GM19239 (cell line): ENCODE measurements at places on chromosomes 4 and X.

DNA sequence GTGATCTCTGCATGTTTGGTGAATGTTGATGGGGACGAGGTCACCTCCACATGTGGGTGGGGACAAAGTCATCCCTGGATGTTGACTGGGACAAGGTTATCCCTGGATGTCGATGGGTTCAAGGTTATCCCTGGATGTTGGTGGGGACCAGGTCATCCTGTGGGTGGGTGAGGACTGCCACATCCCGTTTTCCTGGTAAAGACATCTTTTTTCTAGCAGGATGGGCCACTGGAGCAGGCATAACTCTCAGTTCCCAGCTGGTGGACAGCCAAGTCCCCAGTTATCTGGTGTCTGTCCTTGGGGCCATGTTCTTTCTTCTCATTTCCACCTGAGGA is 28.3 kb upstream of the PLCXD1 start:
- no peak for DNase-seq

DNA sequence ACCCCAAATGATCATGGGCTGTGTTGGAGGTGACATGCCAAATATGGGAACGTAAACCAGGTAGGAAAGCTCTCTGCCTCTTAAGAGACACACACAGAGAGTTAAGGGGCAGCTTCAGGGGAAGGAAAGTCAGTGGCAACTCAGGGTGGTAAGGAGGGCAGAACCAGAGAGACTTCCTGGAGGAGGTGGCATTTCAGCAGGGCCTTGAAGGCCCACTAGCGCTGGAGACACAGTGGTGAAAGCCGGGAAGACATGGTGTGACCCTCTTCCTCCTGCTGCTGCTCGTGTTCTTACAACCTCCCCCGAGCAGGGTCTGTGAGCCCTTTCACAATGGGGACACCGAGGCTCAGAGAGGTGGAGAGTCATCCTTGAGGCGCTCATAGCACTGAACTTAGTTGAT is 68.2 kb downstream of the SORCS2 start:
- DNase-seq: no peak

- no peak for DNase-seq
Measured at GRCh38 chr4:77471821-77472495, 133.7 kb upstream of the CXCL13 start.

- no peak for DNase-seq
Measured at GRCh38 chr4:3684546-3684945, 81.6 kb upstream of the ADRA2C start.

GRCh38 chr4:8097721-8098345 is 60.8 kb downstream of the ABLIM2 start:
- no peak for DNase-seq

- no peak for DNase-seq
Measured at GRCh38 chr4:87680271-87680670, 30.2 kb downstream of the DMP1 start.

- DNase-seq: no peak
Measured at GRCh38 chr4:77445823-77446222, 159.8 kb upstream of the CXCL13 start.

DNA sequence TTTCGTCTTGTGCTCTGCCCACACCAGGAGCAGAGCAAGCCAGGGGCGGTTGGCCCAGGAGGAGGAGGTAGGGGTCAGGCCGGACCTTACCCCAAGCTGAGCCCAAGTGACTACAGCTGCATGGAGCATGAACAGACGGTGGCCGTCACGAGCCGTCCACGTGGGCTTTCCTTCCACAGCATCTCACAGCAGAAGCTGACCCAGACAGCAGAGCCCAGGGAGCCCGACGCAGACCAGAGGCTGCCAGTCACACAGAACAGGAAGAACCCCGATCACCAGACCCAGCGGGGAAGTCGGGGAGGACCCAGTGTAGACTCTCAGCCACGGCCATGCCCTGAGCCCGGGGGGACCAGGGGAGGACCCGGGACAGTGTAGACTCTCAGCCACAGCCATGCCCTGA is 58.0 kb downstream of the FAM53A start:
- DNase-seq: no peak

DNA sequence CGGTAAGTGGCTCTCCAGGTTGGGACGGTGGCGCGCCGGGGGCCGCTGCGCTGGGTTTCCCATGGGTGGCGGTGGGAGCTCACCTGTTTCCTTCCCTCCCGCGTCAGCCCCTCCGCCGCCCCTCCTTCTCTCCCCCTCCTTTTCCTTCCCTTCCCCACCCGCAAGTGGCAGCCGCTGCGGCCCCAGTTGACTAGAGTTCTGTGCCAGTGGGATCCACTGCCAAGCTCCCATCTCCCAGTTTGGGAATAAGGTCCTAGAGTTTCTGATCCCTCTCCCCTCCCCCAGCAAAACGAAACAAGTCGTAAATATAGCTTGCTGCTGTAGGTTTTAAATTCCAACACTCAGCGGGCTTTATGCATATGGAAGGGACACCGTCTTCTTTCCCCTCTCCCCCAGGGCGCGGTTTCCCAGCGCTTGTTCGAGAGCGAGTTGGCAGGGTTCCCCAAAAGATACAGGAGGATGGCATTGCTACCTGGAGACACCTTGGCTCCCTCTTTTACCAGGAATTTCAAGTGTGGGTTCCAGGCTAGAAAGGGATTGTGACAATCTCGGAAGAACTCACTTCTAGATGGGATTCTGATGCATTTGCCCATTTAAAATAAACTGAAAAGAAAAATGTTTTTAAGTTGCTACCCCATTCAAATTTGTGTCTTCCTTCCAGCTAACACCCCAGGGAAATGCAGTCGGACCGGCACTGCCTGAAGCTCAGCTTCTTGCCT is 1.2 kb downstream of the TLL1 start:
- no peak for DNase-seq

- no peak for DNase-seq
Measured at GRCh38 chr4:108674356-108674977, 24.1 kb downstream of the OSTC start.

GRCh38 chr4:79390890-79391289 is 17.1 kb downstream of the GK2 start:
- no peak for DNase-seq

- no peak for DNase-seq
Measured at GRCh38 chrX:29071525-29072320, 484.5 kb downstream of the IL1RAPL1 start.

- DNase-seq: no peak
Measured at GRCh38 chr4:72779241-72779640, 210.2 kb upstream of the ADAMTS3 start.

- DNase-seq: no peak
Measured at GRCh38 chr4:48027653-48028052, 11.1 kb downstream of the NIPAL1 start.

DNA sequence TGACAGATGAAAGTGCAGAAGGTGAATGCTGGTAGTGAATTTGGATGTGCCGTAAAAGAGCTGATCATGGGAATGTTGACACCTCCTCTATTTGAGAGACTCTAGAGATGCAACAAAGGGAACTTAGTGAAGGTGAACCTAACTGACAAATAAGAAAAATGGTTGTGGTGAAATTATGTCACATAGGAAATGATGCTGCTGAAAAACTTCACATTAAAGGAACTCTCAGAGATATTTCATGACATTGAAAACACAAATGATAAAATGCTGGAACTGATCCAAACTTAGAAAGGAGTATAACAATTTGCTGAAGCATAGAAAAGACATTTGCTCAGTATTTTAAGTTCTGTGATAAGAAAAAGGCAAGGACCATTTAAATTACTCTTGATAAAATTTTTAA is 31.9 kb downstream of the MGAT4D start:
- DNase-seq: no peak

GRCh38 chrX:55796496-55796895 is 78.9 kb downstream of the RRAGB start:
- DNase-seq: no peak

GRCh38 chr4:67288964-67289363 is 256.3 kb downstream of the CENPC start:
- DNase-seq: no peak

- no peak for DNase-seq
Measured at GRCh38 chrX:132594129-132594528, 105.3 kb upstream of the MBNL3 start.

GRCh38 chrX:19795307-19795706 is 92.1 kb downstream of the SH3KBP1 start:
- no peak for DNase-seq

- no peak for DNase-seq
Measured at GRCh38 chr4:83107631-83108030, 6.9 kb downstream of the PLAC8 start.

GRCh38 chr4:185232370-185232769 is 23.0 kb downstream of the SNX25 start:
- no peak for DNase-seq

GRCh38 chr4:119834906-119835612 is 206.5 kb upstream of the PDE5A start:
- DNase-seq: no peak

GRCh38 chr4:25621027-25621930 is 34.4 kb upstream of the SLC34A2 start:
- no peak for DNase-seq

DNA sequence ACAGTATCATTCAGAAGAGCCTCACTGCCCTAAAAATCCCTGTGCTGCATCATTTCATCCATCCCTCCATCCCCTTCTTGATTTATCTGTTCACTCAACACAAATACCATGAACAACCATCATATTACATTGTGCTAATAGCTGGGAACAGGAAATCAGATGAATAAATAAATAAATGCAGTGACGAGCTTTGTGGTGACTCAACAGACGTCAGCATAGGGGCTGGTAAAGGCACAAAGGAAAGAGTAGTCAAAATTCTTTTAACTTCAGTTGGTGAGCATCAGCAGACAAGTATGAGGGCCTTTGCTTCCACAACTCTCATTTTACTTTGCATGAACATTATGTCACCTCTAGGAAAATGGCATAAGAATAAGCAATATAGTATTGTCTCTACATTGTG is 65.5 kb downstream of the EDNRA start:
- DNase-seq: no peak

DNA sequence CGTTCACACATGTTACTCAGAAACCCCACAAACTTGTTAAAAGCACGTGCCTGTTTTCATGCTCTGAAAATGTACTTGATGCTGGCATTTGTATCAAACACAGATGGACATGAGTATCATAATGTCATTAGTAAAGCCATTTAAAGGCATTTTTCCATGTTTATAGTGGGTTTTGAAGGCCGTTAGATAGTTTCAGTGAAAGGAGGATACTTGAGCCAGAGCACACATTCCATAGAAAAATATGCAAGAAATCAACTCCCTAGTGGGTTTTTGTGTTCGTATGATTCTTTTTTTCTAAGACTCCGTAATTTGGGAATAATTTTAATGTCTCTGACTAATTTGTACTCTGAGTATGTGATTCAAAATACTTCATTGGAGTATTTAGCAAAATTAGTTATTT is 216.2 kb upstream of the BMP3 start:
- DNase-seq: no peak

DNA sequence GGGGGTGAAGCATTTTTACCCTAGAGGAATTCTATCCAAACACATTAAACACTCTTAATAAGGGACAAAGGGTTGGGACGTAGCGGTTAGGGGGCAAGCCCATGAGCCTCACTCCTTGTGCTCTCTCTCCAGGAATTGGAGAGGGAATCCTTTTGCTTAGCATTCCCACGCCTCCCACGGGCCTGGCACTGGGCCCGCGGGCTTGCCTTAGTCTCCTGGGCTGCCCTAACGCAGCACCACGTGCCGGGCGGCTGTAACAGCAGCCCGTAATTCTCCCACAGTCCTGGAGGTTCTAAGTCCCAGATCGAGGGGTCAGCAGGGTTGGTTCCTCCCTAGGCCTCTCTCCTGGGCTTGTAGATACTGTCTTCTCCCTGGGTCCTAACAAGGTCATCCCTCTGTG is 67.5 kb downstream of the TBL1X start:
- no peak for DNase-seq

DNA sequence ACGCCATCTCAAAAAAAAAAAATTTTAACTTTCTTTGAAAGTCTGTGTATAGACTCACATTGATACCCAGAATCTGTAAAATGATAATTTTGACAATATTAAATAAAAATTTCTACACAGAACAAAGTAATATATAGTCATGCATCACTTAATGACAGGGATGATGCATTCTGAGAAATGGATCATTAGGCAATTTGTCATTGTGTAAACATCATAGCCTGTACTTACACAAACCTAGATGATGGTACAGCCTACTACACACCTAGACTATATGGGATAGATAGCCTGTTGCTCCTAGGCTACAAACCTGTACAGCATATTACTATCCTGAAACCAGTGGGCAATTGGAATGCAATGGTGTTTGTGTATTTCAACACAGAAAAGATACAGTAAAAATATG is 107.7 kb downstream of the BLTP1 start:
- no peak for DNase-seq

- DNase-seq: no peak
Measured at GRCh38 chr4:32884198-32884597, 2164.0 kb downstream of the PCDH7 start.

- no peak for DNase-seq
Measured at GRCh38 chr4:105196523-105197145, 50.0 kb downstream of the TET2 start.

GRCh38 chr4:90375081-90375480 is 247.9 kb downstream of the CCSER1 start:
- no peak for DNase-seq
